ENCODE measurements at places on chromosomes 13 and 19.

- DNase-seq: no peak
Measured at GRCh38 chr13:28411831-28412353, 83.0 kb downstream of the FLT1 start.

GRCh38 chr13:114131583-114132418, 622 bp downstream of the RASA3 start:
- no peak for DNase-seq

DNA sequence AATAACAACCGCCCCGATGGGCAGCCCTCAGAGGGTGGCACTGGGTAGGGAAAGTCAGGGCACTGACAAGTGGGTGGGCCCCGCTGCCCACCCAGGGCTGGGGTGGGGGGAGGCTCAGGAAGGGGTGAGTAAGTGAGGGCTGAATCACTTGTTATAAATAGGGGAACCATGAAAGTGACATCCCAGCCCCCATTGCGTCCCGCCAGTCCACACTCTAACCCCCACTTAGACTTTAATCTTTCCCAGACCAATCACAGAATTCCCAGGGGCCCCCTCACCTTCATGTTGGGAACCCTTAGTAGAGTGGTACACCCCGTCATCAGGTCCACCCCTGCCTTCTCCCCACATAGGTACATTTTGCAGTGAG, 37.0 kb upstream of the NANOS3 start:
- DNase-seq: no peak

DNA sequence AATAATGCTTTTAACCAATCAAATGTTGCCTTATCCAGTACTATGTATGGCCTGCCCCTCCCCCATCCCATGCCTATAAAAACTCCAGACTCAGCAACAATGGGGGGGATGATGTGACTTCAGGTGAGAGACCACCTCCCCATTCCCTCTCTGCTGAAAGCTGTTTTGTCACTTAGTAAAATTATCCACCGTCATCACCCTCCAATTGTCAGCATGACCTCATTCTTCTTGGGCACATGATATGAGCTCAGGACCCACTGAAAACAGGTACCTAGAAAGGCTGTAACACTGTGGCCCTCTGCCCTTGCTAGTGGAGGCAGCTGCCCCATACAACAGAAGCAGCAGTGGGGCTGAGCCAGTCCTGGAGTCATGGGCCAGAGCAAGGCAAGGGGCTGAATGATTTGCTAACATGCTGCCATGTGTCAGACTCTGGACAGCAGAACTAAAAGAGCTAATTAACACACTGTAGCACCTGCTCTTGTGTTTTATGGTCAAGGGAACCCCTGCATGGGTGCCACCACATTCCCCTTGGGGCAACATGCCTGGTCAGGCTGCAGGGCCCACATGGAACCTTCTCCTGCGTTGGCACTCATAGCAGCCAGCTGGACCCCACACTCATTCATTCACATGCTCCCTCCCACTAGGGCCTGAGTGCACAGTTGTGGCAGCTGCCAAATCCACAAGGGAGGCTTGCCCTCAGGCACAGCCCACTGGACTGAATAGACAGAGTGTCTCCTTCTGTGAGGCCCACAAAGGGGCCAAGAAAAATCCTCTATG, 722.2 kb upstream of the PCDH20 start:
- no peak for DNase-seq

- DNase-seq: no peak
Measured at GRCh38 chr13:105914291-105915036, 621.0 kb downstream of the EFNB2 start.

DNA sequence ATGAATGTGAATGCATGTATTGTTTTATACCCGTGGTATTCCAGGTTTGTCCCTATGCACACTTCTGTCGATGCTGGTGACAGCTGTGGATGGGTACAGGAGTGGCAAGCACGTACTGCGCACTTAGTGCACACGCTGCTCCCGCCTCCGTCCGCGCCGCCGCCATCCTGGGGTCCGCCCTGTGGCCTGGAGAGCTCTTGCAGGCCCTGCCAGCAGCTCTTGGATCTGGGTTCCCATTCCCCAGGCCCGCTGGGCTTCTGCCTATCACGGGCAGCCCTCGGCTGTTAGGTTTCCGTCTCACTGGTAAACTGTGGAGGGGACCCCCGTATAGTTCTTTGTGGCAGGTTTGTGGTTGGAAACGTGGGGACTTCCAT, 4.0 kb downstream of the GNA11 start:
- DNase-seq: no peak

- DNase-seq: no peak
Measured at GRCh38 chr19:50896591-50897190, 14.5 kb downstream of the KLK4 start.

- no peak for DNase-seq
Measured at GRCh38 chr19:35911173-35911572, 3.1 kb upstream of the TYROBP start.

DNA sequence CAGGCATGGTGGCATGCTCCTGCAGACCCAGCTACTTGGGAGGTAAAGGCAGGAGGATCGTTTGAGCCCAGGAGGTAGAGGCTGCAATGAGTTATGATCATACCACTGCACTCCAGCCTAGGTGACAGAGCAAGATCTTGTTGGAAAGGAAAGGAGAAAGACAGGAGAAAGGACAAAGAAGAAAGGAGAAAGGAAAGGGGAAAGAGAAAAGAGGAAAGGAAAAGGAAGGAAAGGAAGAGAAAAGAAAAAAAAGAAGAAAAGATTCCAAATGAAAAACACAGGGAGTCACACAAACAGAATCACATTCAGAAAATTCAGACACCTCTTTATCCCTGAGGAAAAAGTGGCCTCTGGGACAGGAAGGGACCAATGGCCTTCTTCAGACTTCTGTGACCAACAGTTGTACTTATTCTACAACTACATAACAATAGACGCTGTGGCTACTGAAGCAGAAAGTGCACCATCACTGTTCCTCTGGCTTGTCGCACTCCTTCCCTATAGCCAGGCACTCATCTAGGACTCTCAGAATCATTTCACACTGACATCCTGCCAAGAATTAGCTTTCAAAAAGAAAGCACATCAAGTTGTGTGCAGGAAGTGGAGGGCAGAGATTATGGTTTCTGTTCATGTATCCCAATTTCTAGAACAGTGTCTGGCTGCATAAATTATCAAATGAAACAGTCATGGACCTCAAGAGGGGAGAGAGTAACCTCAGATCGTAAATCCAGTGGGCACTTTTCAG, 5.9 kb downstream of the MTMR6 start:
- DNase-seq: no peak
